ENCODE measurements at places on chromosomes 16 and 17. TPM values are rescaled to one million over a fixed set of nuclear protein-coding genes. Genes with fewer than 3 reads are reported as not detected.

- DNase-seq, result no peak
Observed at GRCh38 chr16:23279721-23280153, 22.4 kb upstream of the SCNN1B start.

DNA sequence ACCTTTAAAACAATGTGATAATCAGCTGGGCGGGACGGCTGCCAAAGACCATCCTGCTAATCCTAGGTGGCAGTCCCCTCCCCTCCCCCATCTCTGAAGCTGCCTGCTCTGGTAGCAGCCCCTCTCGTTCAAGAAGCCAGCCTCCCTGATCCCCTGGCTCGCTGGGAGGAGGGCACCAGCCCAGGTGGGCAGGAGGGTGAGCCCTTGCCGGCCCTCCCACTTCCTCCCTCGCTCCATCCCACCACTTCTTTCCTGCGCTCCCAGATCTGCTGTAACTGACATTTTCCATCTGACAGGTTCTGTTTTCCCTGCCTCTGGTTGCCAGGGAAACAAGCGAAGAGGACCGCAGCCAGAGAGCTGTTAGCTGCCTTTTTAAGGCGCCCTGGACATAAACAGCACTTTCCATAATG is 155.7 kb upstream of the TNRC6C start:
- DNase-seq, result no peak

AARSD1 gene
- total RNA-seq, result 40.8 TPM

SPN gene
- 103 TPM for total RNA-seq

GRCh38 chr16:89489040-89489897 is 1.1 kb downstream of the ANKRD11 start:
- DNase-seq, result peak; percentile 93

CMTM1 gene
- 6.4 TPM for total RNA-seq

DNA sequence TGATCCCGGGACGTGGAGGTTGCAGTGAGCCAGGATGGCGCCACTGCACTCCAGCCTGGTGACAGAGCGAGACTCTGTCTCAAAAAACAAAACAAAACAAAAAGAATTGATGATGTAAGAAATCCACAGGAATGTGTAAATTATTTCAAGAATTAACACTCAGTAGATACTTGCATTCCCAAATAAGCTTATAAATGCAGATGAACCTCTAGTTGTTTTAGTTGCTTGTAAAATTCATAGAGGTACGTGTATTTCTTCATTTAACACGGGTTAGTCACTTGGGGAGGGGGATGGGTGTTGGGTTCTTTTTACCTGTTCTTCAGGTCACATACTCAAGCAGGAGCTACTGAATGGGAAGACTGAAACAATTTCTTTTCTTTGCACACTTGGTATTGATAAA is 55.7 kb upstream of the FBXO47 start:
- no peak for DNase-seq

DNA sequence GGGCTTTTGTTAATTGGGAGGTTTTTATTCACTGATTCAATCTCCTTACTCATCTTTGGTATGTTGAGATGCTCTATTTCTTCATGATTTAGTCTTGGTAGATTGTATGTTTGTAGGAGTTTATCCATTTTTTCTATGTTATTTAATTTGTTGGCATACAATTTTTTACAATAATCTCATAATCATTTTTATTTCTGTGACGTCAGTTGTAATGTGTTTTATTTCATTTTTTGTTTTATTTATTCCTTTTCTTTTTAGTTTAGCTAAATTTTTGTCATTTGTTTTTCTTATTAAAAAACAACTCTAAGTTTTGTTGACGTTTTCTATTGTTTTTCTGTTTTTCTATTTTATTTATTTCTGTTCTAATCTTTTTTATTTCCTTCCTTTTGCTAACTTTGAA is 389.8 kb downstream of the HS3ST3B1 start:
- DNase-seq, result no peak

TIGD7 gene
- 2.9 TPM for total RNA-seq

RHBDL1 gene
- 0.59 TPM for total RNA-seq

DNA sequence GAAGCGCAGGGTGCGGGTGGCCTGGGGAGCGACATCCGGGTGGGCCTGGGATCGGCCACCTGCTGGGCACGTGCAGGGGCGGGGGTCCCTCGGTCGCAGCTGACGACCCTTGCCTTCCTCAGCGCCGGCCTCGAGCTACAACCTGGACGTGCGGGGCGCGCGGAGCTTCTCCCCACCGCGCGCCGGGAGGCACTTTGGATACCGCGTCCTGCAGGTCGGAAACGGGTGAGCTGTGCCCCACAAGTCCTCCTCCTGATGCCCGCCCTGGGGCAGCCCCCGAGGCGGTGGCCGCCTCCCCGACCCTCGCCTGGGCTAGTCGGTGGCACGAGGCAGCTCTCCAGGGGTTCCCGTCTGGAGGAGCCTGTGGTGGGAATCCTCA is 1.5 kb downstream of the ITGAL start:
- DNase-seq, result no peak

BAIAP2 gene
- total RNA-seq, result 5.0 TPM

TP53TG3 gene
- not detected for total RNA-seq

ASGR2 gene
- total RNA-seq, result not detected

KCNJ18 gene
- not detected for total RNA-seq
